ENCODE measurements at places on chromosomes 4 and X.

GRCh38 chr4:170242471-170242870 is 152.7 kb upstream of the AADAT start:
- no peak for DNase-seq

DNA sequence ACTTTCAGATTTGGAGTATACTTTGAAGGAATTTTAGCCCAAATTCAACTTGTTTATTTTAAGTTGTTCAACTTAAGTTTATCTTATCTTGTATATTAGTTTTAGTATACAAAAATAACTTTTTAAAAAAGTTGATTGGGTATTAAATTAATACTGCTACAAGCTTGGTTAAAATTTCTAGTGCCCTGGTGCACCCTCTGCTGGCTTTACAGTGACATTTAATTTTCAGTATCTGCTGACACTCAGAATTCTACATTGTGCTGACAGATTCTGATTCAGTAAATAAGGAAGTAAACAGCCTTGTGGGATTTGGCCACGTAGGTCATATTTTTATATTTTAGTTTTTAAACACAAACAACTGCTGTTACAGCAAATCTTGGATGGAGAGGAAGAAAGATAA is 2.9 kb downstream of the EDA start:
- no peak for DNase-seq

DNA sequence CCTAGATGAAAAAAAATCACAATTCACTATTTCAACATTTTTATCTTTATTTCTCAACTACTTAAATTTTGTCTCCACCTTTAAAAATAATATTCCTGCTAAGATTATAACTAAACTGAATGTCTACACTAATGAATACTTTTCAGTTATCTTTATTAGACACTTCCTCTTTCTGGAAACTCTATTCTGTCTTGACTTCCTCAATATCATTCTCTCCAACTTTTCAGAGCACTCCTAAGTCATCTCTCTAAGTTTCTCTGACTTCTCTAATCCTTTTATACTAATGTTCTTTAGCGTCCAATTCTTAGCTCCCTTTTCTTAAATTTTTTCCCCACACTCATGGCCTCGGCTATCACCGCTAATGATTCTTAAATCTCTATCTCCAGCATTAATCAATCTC is 374.2 kb downstream of the FBXO8 start:
- DNase-seq, result no peak

- no peak for DNase-seq
Measured at GRCh38 chrX:50448565-50448964, 22.1 kb downstream of the DGKK start.

GRCh38 chrX:101078716-101079598 is at the start of gene TMEM35A:
Gene TMEM35A (plus strand): TSS chrX:101078879. CDS start chrX:101079003, 124 bp downstream.
- peak; percentile 4 for DNase-seq

- no peak for DNase-seq
Measured at GRCh38 chrX:53039236-53039635, 9.4 kb upstream of the GPR173 start.

DNA sequence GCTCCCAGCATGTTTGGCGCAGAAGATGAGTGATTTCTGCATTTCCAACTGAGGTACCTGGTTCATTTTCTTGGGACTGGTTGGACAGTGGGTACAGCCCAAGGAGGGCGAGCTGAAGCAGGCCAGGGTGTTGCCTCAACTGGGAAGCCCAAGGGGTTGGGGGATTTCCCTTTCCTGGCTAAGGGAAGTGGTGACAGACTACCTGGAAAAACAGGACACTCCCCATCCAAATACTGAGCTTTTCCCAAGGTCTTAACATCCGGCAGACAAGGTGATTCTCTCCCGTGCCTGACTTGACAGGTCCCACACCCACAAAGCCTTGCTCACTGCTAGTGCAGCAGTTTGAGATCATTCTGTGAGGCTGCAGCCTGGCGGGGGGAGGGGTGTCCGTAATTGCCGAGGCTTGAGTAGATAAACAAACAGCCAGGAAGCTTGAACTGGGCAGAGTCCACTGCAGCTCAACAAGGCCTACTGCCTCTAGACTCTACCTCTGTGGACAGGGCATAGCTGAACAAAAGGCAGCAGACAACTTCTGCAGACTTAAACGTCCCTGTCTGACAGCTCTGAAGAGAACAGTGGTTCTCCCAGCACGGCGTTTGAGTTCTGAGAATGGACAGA is 307.7 kb upstream of the ARSJ start:
- DNase-seq, result no peak

DNA sequence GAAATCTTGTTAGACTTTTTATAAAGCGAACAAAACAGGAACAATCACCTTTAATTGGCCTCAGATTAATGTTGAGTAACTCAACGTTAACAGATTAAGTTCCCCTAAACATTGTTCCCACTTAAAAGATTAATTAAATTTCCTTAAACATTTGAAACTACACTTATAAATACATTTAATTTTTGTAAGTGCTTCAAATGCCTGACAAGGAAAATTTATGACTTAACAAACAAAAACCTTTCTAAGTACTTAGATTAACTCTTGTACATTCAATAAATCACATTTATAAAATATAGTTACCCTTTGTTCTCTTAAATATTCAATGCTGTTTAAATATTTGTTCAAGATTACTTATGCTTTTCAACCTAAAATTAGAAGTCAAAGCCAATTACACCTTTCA is 39.4 kb upstream of the OCIAD2 start:
- no peak for DNase-seq

DNA sequence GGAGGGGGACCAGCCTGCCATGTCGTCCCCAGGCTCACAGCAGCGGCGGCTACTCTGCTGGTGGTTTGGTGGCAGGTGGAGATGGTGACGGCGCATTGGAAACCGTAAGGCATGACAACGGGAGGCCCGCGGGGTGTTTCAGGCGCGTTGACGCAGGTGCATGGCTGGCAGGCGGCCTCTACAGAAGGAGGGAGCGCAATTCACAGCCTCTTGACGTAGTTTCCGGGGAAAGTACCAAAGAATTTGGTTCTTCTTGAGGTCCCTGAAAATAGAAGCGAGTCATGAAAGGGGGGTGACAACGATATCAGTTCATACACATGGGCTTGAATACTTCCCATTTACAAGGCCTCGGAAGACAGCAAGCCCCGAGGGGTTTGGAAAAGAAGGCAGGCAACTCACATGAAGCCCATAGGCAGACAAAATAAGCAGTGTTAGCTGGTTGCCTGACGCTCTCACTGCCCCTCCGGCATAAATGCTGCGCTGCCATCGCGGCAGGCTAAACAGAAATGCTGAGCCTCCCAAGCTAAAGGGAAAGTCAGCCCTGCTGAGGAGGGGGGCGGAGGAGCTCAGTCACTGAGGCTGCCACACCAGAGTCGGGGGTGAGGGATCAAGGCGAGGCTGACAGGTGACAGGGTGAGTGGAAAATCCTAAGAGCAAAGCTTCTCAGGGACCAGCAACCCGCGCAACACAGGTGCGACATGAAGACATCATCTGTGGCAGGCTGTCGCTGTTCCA is 52.3 kb upstream of the PDLIM3 start:
- no peak for DNase-seq

DNA sequence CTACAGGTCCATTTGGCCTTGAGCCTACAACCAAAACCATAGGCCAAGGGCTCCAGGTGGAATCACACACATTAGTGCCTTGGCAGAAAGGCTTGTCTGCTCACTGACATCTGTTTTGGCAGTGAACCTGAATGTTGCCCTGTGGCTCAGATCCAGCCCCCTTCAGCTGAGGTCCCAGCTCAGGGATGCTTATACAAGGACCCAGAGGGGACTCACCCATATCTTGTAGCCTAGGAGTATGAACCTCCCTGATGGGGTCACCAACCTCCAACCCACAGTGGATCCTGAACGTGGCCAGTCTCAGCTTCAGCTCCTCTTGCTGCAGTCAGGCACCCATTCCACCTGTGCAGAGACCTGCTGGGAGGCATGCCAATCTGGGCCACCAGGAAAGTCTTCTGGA is 50.8 kb upstream of the HMX1 start:
- no peak for DNase-seq

DNA sequence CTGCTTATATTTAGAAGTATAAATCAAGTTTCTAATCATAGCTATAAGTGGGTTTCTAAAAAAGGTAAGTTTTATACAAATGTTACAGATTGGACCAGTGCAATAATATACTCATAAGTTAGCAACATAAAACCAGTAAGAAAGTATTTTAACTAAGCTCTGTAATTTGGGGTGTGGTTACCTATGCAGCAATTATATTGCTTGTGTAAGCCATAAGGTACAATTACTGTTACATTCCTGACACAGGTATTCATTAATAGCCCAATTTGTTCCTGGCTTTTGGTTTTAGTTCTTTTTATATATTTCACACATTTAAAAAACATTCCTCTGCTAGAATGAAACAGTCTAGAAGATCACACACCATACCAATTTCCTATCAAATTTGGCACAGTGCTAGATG is 115.1 kb downstream of the FRYL start:
- DNase-seq, result no peak

DNA sequence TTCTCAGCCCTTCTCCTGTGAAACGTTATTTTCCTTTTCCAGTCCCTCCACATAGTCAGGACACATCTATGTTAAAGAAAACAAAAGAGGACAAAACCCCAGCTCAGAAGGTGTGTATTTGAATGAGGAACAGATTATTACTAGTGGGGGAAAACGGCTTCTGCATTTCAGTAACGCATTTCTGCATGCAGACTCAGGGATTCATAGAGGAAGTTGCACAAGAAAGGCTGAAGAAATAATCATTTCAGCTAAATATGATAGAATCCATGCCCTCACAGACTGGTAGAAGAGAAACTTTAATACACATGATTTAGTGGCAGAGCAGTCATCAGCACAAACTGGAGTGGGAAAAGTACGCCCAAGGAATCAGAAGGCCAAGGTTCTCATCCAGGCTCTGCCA is 270.8 kb upstream of the FGF13 start:
- DNase-seq, result no peak

DNA sequence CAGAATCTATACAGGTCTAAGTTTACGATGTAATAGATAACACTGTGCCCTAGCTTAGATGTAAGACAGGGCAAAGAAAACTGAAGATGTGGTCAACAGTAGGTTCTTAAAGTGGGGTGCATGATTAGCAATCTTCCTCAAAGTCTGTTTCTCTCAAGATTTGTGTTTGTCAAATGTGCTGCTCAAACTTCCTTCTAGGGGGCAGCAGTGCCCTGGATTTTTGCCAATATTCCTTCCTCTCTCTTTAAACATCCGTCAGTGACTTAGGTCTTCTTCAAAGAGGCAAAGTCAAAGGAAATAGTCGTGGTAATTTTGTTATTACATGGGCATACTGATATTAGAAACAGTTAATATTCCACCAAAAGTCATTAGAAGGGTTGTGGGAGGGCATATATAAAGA is 4.2 kb upstream of the PDHA2 start:
- DNase-seq, result no peak

DNA sequence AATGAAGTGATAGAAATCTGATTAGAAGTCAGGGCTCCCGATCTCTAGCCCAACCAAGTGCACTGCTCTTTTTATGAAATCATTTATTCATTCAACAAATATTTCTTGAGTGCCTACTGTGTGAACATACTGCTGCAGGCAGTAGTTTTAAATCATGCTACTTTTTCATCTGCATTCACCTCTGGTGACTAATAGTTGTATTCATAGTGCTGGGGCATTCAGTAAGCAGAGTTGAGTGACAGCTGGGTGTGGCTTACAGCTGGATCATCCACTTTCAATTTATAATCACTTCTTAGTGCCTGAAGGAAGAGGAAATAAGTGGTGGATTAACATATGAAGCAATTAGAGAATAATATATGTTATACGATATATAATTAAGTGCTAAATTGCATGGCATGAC is 94.1 kb upstream of the HPRT1 start:
- no peak for DNase-seq

- DNase-seq, result no peak
Measured at GRCh38 chr4:13483136-13483767, 888 bp downstream of the RAB28 start.

DNA sequence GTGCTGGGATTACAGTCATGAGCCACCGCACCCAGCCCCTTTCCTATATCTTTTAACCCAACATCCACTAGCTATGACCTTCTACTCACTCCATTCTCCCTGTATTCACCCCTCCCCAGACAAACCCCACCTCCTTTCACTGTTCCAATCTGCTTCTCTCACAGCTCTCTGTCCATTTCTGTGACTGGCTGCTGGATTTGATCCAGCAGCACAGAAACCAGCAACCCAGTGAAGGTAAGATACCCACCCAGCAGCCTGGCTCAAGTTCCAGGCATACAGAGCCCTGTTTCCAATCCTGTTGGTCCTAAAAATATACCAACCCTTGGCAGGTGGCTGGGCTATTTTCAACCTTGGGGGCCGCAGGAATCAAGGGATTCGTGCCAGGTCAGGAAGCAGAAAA is 56.9 kb upstream of the SMIM10 start:
- DNase-seq, result no peak

GRCh38 chr4:6840062-6840976 is 57.8 kb downstream of the KIAA0232 start:
- no peak for DNase-seq

Measured in NCI-H1105 (cell line).